ENCODE measurements at places on chromosomes 11 and 22.
A peak's percentile ranks its signal among the peaks of the same experiment; 100 is the strongest.

- DNase-seq: peak; percentile 66
These were observed 17.4 kb upstream of the PRAME start for GRCh38 chr22:22576244-22576988.

DNA sequence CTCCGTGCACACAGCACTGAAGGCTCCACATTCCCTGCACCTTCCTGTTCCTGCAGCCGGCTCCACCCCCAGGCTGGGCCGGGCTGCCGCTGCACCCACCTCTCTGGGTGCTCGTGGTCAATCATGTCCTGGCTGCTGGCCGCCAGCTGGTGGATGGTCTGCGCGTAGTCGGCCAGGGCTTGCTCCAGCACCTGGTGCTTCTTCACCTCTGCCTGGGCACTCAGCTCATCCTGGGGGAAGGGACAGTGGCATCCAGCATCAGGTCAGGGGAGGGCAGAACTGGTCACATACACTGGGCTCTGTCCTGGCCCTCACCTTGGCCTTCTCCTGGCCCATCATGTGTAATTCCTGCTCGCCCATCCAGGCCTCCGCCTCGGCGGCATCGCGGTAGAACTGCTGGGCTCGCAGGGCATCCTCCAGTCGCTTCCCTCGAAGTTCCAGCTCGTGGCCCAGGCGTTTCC is 15.2 kb upstream of the RBM4B start:
- DNase-seq: no peak

DNA sequence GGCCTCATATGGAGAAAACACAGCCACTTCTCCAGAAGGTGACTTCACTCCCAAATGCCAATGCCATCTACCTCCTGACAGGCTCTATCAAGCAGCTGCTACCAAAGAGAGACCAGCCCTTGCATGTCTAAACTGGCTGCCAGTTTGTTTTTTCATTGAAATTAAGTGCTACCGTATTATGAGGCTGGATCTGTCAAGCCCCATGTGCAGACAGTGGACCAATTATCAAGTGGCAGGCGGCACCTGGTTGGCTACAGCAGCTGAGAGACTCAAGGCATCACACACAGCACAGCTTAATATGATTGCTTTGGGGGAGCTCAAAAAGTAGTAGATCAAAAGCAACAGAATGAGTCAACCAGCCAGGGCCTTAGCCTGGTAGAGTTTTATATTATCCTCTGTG is 1293.0 kb upstream of the TENM4 start:
- DNase-seq: no peak

DNA sequence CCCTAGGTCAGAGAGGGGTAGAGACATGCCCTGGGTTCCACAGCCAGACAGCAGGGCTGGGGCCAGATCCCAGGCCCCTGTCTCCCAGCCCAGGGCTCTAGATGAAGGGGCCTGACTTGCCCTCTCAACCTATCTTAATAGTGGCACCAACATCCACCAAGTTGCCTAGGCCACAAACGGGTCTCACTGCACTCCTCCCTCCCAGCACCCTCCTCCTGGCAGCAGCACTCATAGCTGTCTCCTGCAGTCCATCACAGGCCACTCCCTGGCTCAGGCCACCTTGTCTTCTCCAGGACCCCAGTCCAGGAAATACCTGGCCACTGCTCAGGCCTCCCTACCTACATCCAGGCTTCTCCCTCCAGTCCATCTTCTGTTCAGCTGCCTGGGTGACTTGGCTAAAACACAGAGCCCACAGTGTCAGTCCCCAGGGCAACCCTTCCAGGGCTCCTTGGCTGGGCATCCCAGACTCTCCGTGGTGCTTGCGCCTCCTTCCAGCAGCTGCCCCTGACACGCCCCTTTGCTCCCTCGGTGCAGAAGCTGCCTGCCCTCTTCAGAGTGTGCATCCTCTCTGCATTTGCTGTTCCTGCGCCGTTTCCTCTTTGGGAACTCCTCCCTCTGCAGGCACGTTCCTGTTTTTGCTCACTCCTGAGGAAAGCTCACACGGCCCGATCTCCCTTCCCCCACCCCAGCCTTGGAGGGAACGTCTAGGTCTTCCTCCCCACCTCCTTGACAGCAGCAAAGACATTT is 40.5 kb downstream of the LRRC32 start:
- DNase-seq: no peak

GRCh38 chr11:808427-809286 is 1.1 kb upstream of the RPLP2 start:
- no peak for DNase-seq

DNA sequence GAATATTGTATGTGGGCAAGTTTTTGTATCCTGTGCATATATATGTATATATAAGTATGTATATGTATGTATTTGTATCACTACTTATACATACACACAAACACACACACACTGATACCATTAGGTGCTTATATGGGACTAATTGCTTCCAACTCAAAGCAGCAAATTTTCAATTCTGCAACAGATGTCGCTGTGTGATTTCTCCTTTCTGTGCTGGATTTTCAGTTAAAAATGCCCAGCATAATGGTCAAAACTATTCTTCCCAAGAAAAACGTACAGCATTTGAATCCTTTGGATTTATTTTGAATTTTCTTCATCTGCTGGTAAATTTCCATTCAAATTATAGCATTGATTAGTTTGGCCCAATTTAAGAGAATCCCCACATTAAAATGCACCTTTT is 4.3 kb downstream of the CADM1 start:
- DNase-seq: no peak

- DNase-seq: no peak
These were observed 4.5 kb downstream of the WNT11 start for GRCh38 chr11:76201672-76202412.

DNA sequence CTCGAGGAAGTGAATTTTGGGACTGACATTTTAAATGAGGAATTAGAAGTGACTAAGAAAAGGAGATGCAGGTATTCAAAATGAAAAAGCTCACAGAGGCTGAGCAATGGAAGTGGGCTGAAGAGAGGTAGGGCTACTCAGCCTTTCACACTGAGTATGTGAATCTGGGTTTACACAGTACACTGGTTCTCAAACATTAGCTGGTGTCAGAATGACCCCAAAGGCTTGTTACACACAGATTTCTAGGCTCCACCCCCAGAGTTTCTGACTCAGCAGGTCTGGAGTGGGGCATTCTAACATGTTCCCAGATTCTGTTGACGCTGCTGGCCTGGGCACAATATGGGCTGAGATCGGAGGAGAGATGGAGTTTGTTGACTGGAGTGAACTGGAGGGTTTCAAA is 32.8 kb downstream of the CADM1 start:
- no peak for DNase-seq

DNA sequence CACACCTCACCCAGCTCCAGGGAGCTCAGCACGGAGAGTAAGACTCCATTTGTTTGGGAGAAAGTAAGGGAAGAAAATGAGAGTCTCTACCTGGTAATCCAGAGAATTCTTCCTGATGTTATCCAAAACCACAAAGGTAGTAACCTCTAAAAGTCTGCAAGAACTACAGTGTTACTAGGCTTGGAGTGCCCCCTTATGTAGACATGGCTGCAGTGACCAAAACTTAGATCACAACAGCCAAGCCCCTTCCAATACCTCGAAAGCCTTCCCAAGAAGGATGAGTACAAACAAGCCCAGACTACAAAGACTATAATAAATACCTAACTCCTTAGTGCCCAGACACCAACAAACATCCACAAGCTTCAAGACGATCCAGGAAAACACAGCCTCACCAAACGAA is 4.9 kb downstream of the UBE2L6 start:
- no peak for DNase-seq

- DNase-seq: no peak
These were observed 1.7 kb upstream of the OSM start for GRCh38 chr22:30268331-30268730.

- DNase-seq: no peak
These were observed 104.7 kb downstream of the NAV2 start for GRCh38 chr11:19817265-19817851.

DNA sequence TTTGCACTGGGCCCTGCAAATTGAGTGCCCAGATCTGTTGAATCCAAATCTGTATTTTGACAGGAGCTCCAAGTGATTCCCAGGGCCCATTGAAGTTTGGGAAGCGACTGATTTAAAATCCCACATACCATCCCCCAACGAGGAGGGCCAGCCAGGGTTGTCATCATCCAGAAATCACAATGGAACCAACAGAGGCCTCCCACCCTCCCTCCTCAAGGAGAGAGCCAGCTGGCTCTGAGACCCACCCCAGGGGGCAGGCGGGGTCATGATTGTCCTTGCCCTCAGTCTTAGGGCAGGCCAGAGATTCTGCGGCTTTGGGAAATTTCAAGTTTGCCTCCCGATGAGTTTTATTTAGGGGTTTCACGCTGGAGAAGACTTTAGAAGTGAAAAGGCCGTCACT is 358.2 kb downstream of the MN1 start:
- no peak for DNase-seq

- no peak for DNase-seq
These were observed 18.9 kb downstream of the EPS8L2 start for GRCh38 chr11:724778-725386.

DNA sequence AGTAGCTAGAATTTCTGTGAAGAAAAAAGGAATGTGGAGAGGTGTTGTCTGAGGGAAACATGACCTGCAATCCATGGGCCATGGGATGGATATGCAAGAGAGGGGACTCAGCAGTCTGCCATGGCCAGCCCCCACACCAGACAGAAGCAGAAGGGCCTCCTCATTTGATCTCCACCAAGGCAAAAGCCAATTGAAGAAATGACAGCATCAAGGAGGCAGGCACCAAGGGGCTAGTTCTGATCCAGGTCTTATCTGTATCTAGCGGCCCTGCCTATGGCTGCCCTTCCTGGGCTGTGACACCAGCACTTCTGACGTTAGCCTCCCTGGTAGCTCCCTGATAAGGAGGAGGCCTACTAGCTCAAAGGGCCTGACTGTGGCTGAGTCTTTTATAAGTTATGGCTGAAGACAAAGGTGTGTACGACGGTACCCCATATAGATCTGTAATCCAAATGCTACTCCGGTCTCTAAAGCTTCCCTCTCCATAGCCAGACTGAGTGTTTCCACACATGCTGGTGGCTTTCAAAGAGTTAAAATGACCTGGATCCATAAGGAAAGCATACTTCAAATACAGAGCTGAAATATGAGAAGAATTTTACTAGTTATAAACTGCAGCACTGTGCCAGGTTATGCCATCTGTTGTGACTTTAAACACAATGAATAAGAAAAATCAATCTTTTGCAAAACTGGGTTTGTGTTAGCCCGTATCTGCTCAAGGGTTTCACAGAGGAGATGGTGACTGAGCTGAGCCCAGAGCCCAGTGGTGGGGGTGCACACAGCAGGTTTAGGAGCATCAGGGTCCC is 34.4 kb downstream of the HIRA start:
- no peak for DNase-seq

DNA sequence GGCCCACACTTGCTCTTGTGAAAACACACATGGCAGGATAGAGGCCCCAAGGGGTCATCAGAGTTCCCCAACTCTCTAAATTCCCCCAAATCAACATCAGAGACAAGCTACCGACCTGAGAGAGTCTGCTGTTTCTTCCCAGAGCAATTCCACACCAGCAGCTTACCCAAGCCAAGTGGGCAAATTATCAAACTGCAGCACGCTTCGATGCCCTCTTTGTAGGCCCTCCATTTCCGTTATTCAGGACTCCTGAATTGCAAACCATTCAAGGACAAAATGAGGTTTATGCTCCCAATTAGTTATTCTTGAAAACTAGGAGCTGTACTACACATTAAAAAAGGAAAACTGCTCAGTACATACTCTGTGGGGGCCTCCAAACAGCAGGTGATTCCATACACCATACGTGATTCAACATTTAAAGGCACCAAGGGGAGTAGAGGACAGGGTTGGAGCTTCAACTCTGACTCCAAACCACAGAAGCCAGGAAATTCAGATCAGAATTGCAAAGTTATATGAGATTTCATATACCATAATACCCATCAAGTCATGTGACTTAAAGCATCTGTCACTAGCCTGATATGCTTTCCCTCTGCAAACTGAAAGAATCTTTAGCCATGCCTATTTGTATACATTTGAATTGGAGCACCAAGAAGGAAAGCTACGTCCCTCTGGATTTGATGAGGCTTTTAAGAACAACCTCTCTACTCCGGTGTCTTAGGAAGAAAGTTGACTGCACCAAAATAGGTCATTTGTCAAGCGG is 234.8 kb downstream of the CADM1 start:
- no peak for DNase-seq

DNA sequence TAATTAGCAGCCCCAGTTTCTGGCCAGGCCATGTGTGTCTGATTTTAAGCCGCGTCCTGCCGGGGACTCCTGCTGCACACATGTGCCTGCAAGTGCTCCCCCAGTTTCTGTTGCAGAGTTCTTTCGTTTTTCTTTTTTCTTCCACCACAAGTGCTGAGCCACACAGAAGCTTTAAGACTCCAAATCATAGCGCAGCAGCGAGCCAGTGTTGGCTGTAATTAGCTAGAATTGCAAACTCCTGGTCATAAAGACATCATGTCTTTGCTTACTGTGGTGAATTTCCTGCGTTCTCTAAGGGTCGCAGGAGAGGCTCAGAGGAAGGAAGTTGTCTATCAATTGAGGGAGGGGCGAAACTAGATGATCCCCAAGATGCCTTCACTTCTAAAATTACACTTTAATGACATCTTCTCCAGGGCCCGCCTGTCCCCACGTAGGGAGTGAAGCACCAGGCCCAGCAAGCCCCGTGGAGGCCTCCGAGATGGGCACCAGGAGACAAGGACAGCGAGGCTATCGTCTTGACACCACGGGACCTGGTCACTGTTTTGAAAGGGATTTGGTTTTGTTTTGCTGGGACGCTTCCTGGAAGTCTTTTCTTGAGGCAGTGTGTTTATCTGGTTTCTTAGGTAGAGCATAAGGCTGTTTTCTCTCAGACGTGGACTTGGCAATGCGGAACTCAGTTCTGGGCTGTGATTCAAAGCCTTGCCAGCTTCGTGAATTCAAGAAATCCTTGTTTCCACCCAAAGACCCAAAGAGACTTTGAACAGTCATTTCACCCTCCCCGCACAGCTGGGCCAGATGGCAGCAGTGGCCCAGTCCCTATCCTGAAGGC is 71.8 kb downstream of the UBASH3B start:
- DNase-seq: no peak

DNA sequence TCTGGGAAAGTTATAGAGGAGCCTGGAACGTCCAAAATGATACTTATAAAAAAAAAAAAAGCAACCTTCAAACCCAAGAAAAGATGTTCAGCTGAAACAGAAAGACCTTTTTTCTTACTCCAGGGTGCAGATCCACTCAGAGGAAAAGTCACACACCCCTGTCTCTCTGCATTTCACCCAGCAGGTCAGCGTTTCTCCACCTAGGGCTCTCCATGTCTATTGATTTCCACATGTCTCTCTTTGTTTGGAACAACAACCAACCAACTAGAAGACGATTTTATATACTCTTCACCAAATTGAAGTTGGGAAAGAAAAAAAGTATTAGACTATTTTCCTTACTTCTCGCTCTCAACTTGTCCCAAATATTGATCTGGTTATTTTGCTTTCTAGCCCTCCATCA is 42.2 kb upstream of the BLID start:
- DNase-seq: no peak

- DNase-seq: no peak
These were observed 3.9 kb downstream of the PACSIN2 start for GRCh38 chr22:43011079-43011478.

- no peak for DNase-seq
These were observed 189.8 kb downstream of the SOX6 start for GRCh38 chr11:16166571-16166970.

All from neural crest cell (in vitro differentiated cells).